Adrenal gland (tissue), 19 donors: ENCODE measurements at places on chromosomes 5 and 9. TPM values are rescaled to one million over a fixed set of nuclear protein-coding genes. Genes with fewer than 3 reads are reported as not detected.

DNA sequence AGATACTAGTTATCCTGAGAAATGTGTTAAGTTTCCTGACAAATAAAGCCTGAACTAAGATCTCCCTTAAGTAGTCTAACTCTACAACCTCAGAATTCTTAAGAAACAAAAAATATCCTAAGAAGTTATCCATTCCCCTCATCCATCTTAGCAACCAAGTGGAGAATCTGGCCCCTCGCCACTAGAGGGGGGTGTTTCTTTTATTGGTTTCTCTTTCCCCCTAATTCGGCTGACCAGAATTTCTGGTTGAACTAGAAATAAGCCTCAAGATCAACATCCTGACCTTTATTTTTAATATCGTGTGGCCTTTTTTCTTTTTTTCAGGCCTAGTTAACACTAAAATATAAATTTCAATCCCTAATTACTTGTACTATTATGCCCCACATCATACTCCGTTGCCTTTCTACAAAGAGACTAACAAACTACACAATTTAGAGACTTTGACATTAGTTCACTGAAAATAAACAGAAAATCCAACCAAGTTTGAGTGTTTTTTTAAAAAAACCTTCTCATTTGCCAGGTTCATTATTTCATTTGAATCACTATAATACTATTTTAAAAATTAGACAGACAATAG lies 14.3 kb upstream of the NR4A3 start:
- peak; percentile 80 for DNase-seq

DNA sequence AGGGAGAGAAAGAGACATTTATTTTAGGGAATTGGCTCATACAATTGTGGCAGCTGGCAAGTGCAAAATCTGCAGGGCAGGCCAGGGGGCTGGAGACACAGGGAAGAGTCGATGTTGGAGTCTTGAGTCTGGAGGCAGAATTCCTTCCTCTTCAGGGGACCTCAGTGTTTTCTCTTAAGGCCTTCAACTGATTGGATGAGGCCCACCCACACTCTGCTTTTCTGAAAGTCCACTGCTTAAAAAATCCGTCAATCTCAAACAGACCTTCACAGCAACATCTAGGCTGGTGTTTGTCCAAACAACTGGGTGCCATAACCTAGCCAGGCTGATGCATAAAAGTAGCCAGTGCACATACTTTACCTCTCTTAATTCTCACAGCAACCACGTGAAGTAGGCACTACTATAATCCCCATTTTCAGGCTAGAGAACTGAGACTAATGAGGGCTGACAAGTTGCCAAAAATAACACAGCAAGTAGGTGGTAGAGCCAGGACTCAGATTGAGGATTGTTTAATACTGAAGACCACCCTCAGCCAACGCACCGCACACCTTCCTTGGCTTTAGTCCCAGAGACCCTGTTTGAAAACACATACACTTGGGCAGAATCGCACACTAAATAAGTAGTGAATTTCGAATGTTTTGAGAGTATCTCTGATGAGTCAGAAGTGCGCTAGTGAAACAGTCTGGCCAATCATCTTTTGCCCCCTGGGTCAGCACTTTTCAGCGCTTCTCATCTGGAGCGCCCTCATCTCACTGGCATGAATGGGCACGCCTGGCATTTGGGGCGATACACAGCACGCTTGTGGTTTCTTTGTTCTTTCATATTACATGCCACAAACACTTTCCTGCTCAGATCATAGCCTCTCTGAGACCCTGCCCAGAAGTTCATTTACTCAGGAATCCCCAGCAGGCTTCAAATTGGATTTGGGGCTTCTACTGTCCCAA lies 591.4 kb downstream of the CCDC171 start:
- DNase-seq, result no peak

- DNase-seq, result no peak
Observed at GRCh38 chr9:18106006-18106560, 367.9 kb upstream of the ADAMTSL1 start.

DNA sequence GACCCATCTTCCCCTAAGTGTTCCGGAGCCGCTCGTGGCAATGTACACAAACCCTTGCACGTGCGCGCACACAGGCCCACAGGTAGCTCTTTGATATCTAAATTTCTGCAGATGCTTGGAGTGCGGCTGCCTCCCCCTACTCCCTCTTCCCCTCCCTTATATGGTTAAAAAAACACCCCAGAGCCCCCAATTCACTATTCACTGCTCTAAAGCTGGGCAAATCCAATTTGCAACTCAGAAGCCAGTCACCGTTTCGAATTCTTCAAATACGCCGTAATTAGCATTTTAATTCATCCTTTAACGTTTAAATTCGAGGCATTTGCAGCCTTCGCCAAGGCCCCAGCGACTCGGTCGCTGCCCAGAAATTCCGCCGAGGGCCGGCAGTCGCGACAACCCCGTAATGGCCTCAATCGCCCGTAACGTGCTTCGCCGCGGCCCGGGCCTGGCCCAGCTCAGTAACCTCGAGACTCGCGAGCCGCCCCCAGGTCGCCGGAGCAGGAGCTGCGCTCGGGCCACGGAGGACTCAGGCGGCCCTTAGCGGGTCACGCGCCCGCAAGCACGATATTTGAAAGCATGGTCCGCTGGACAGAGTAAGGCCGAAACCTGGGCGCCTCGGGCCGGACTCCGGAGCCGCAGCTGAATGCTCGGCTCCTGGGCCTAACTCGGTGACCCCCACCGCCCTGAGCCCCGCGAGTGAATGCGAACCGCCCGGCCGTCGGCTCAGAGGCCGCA lies 1.3 kb downstream of the IRX2 start:
- DNase-seq, result no peak

GRCh38 chr5:153496835-153497234 lies 6.4 kb downstream of the GRIA1 start:
- no peak for DNase-seq

GRCh38 chr5:24788829-24789514 lies 144.2 kb upstream of the CDH10 start:
- no peak for DNase-seq

DNA sequence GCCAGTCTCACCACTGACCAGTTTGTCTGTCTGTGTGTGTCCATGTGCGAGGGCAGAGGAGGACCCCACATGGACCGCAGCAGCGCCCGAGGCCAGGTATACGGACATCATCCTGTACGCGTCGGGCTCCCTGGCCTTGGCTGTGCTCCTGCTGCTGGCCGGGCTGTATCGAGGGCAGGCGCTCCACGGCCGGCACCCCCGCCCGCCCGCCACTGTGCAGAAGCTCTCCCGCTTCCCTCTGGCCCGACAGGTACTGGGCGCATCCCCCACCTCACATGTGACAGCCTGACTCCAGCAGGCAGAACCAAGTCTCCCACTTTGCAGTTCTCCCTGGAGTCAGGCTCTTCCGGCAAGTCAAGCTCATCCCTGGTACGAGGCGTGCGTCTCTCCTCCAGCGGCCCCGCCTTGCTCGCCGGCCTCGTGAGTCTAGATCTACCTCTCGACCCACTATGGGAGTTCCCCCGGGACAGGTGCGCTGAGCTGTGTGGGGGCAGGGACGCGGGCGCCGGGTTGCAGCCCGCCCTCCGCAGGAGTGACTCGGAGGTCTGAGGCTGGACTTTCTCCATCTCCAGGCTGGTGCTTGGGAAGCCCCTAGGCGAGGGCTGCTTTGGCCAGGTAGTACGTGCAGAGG lies 6.5 kb downstream of the FGFR4 start:
- DNase-seq, result no peak

DNA sequence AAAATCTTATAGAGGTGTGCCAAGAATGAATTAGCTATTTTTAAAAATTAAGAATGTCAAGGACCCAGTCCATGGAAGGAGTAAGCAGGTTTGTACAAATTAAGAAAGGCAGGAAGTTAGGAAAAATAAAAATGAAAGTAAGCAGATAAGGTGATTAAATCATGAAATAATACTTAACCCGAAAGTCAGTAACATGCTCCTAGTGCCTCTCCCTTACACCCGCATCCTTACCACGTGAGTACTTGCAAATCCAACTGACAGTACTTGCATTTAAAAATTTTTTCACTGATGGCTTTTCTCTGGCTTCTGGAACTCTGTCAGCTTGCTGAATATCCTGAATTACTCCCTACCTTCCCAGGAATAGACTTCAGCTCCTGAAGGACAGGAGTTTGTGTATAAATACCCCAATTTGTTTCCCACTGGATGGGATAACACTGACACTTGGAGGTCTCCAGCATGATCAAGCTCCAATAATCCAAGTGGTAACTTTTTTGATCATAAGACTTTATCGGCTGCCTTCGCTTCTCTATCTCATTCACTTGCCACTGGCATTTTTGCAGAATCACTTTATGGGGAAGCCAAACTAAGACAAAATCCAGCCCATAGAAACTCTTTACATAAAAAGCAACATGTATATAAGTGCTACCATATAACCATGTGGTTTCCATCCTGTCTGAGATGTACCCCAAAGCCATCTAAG lies 41.6 kb upstream of the RICTOR start:
- DNase-seq, result peak; percentile 13

GCNT1 gene
- 1.2 TPM for polyA plus RNA-seq

ZBTB26 gene
- 1.6 TPM for polyA plus RNA-seq

PLAC8L1 gene
- 1.2 TPM for polyA plus RNA-seq

CORO2A gene
- polyA plus RNA-seq, result 1.6 TPM
